ENCODE measurements at places on chromosomes 12 and 14. TPM values are rescaled to one million over a fixed set of nuclear protein-coding genes. Genes with fewer than 3 reads are reported as not detected.

DNA sequence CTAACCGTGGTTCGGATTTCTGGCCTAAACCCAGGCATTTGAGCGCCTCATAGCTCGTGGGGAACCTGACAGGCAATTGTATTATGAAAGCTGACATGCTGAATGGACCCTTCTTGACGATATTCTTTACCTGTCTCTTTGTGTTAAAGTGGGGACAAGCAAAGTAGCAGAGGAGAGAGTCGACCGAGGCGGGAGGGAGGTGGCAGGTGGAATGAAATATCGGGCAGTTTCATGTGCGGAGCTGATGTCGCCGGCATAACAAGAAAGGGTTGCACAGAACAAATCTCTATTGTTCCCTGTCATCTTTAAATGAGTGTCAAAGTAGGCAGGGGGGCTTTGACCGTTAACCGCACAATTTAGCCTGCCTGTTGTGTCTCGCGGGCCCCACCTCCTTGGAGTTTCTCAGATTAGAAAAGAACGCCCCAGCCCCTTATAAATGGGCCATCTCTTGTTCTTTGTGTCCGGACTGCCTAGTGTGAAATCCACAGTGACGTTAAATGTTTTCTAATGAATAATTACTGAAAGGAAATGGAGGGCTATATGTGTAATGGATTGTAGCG, 11.5 kb downstream of the MYO1H start:
- H3K27ac ChIP-seq: no peak overlapping the region
- H3K4me3 ChIP-seq: no peak overlapping the region
- peaks cover 17% of the 10 kb centered on the region for H3K4me1 ChIP-seq
- peaks cover 18% of the 10 kb centered on the region for H3K27me3 ChIP-seq

GRCh38 chr12:39902821-39903220, 203.1 kb downstream of the SLC2A13 start:
- H3K27ac ChIP-seq: no peak overlapping the region
- no peak overlapping the region for H3K4me3 ChIP-seq
- H3K36me3 ChIP-seq: no peaks in the 10 kb centered on the region
- H3K27me3 ChIP-seq: no peaks in the 10 kb centered on the region
- no peak for DNase-seq
- H3K4me1 ChIP-seq: no peaks in the 10 kb centered on the region

GRCh38 chr14:77469067-77469505, 11.2 kb downstream of the AHSA1 start:
- H3K36me3 ChIP-seq: peaks cover 52% of the 10 kb centered on the region
- no peak overlapping the region for H3K27ac ChIP-seq
- H3K4me1 ChIP-seq: no peaks in the 10 kb centered on the region

GRCh38 chr14:36580856-36581831, 1.3 kb downstream of the NKX2-8 start:
- H3K4me1 ChIP-seq: no peaks in the 10 kb centered on the region
- peaks cover 61% of the 10 kb centered on the region for H3K27me3 ChIP-seq
- no peak overlapping the region for H3K4me3 ChIP-seq
- H3K36me3 ChIP-seq: no peaks in the 10 kb centered on the region

- DNase-seq: no peak
- H3K27ac ChIP-seq: no peak overlapping the region
- no peak overlapping the region for H3K4me3 ChIP-seq
- H3K4me1 ChIP-seq: no peaks in the 10 kb centered on the region
- no peaks in the 10 kb centered on the region for H3K27me3 ChIP-seq
Observed at GRCh38 chr12:74725154-74725553, 187.5 kb downstream of the ATXN7L3B start.

The TRIAP1 gene
- 36.8 TPM for total RNA-seq

GRCh38 chr12:65986047-65986446, 144.5 kb downstream of the LLPH start:
- H3K27ac ChIP-seq: no peak overlapping the region
- H3K27me3 ChIP-seq: peaks cover 8% of the 10 kb centered on the region
- H3K4me3 ChIP-seq: no peak overlapping the region

DNA sequence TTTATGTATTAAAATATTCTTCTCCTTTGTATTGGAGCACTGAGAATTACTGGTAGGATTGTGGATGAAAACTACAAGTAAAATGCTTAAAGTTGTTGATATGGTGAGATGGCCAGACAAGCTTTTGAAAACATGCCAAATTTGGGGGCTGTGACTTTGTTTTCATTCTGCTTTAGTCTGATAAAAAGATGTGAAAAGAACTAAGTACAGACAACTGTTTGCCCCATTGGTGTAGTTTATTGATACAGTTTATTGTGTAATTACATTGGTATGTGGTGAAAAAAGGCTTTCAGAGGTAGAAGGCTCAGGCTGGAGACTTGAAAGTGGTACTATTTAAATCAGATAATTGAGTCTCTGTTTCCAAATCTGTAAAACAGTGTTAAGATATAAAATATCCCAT, 746.8 kb downstream of the DIO2 start:
- no peaks in the 10 kb centered on the region for H3K4me1 ChIP-seq
- H3K27me3 ChIP-seq: no peaks in the 10 kb centered on the region
- no peak overlapping the region for H3K4me3 ChIP-seq
- no peaks in the 10 kb centered on the region for H3K36me3 ChIP-seq
- no peak for DNase-seq
- H3K27ac ChIP-seq: no peak overlapping the region

The SLC35E3 gene
- total RNA-seq: 6.3 TPM

GRCh38 chr12:97681612-97682504, 219.3 kb downstream of the RMST start:
- H3K4me3 ChIP-seq: no peak overlapping the region
- peaks cover 3% of the 10 kb centered on the region for H3K4me1 ChIP-seq
- H3K27ac ChIP-seq: no peak overlapping the region
- no peak for DNase-seq
- H3K36me3 ChIP-seq: no peaks in the 10 kb centered on the region

GRCh38 chr14:78592616-78593219, 422.5 kb downstream of the NRXN3 start:
- no peak overlapping the region for H3K4me3 ChIP-seq
- no peaks in the 10 kb centered on the region for H3K27me3 ChIP-seq
- no peak overlapping the region for H3K27ac ChIP-seq
- no peaks in the 10 kb centered on the region for H3K36me3 ChIP-seq
- H3K4me1 ChIP-seq: no peaks in the 10 kb centered on the region

DNA sequence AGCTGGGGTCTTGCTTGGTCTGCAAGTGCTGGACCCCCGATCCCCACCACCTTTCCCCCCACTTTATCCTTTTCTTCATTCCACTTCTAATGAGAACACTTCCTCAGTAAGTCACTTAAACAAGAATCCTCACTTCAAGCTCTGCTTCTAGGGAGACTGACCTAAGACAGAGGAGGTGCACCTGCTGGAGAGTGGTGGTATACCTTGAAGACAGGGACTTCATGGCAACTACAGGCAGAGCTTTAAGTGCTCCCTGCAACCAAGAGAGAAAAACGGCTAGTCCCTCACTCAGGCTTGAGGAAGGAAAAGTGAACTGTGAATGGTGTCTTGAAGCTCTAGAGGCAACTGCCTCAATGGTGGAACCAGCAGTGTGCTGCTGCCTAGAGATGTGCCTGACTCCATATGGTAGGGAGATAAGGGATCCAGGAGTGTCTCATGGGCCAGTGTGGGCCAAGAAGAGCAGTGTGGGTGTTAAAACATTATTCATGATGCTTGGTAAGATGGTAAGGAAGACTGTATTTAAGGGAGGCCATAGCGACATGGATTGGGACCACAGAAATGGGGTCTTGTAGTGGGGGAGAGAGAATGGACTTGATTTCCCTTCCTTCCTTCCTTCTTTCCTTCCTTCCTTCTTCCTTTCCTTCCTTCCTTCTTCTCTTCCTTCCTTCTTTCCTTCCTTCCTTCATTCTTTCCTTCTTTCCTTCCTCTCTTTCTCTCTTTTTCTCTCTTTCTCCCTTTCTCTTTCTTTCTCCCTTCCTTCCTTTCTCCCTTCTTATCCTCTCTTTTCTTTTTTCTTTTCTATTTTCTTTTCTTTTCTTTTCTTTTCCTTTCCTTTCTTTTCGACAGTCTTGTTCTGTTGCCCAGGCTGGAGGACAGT, 96.2 kb upstream of the NAP1L1 start:
- DNase-seq: no peak
- no peak overlapping the region for H3K27ac ChIP-seq
- peaks cover 16% of the 10 kb centered on the region for H3K4me1 ChIP-seq

The MYF5 gene
- total RNA-seq: not detected

- no peak for DNase-seq
- no peak overlapping the region for H3K27ac ChIP-seq
- no peaks in the 10 kb centered on the region for H3K27me3 ChIP-seq
- no peaks in the 10 kb centered on the region for H3K4me1 ChIP-seq
- H3K36me3 ChIP-seq: no peaks in the 10 kb centered on the region
Observed at GRCh38 chr12:42767326-42767954, 177.9 kb upstream of the PRICKLE1 start.

The BCL11B gene
- total RNA-seq: 34.9 TPM

The ABCC9 gene
- total RNA-seq: 0.07 TPM

DNA sequence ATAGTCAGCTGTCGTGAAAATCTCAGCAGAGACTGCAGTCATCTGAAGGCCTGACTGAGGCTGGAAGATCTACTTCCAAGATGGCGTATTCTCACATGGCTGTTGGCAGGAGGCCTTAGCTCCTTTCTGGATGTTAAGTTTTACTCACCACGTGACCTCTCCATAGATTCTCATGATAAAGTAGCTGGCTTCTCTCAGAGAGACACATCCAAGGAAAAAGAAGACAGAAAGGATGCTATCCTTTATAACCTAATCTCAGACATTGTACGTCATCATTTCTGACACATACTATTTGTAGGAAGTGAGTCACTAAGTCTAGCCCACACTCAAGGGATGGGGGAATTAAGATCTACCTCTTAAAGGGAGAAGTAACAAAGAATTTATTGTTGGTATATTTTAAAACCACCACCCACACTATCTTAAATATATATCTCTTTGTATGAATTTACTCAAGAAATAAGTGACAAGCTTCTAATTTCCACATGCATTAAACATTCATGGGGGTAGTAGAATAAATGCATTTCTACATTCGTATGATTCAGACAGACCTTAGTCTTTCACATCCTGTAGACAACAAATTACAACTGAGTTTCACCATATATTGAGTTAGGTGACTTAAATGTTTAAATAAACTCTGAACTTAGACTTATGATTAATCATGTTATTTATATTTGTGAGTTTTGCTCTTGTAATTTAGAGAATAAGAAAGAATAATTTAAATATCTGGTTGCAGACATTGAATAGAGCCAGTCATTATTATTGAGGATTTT, 411.0 kb downstream of the LRIG3 start:
- DNase-seq: no peak
- H3K27ac ChIP-seq: no peak overlapping the region
- H3K27me3 ChIP-seq: no peaks in the 10 kb centered on the region
- H3K4me1 ChIP-seq: no peaks in the 10 kb centered on the region
- H3K36me3 ChIP-seq: no peaks in the 10 kb centered on the region

DNA sequence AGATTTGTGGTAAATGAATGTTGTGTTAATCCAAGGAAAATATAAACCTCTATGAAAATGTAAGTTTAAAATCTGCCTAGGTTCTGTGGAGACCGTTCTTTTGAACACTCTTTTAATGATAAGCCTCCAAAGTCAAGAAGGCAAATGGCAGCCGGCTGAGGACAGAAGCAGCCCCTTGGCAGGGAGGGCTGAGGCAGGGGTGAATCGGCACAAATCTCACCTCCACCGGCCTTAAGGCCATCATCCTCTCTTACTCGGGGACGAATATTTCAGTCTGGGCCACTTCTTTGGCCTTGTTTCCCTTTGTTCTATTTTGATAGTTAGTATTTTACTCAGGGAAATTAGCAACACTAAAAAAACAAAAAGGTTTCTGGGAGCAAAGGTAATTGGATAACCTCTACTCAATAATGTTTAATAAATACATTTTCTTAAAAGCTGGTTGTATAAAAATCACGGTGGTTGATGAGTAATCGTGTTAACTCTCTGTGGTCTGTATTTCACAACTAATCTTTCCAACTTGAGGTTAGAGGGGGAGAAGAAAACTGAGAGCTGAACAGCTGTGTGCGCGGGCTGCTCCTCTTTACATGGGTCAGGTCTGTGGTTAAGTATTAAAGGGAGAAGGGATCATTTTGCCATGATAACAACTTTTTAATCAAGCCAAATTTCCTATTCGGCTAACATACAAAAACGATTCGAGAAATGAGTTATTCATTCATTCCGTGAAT, 18.6 kb downstream of the LGMN start:
- peaks cover 5% of the 10 kb centered on the region for H3K36me3 ChIP-seq
- peaks cover 60% of the 10 kb centered on the region for H3K27me3 ChIP-seq
- no peak overlapping the region for H3K27ac ChIP-seq
- peaks cover 24% of the 10 kb centered on the region for H3K4me1 ChIP-seq
- no peak overlapping the region for H3K4me3 ChIP-seq

DNA sequence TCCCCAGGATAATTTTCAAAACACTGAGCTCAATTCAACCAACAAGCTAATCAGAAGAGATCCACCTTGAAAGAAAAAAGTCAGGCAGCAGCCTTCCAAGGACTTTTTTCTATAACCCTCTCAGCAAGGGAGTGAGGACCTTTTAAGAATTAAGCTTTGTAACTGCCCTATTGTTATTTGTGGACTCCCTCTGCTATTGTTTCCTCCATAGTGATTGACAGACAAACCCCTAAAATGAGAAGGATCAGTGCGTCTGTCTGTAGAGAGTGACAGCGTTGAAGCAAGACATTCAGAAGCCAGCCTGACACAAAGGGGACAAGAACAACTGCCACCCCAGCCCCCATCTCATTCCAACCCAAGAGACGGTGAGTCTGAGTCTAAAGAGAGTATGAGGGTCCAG, 30.3 kb upstream of the BTG1 start:
- H3K4me1 ChIP-seq: peaks cover 9% of the 10 kb centered on the region
- DNase-seq: no peak

- H3K27me3 ChIP-seq: no peaks in the 10 kb centered on the region
- no peak for DNase-seq
- no peaks in the 10 kb centered on the region for H3K36me3 ChIP-seq
Observed at GRCh38 chr14:62505045-62505444, 540.2 kb downstream of the KCNH5 start.

- peaks cover 11% of the 10 kb centered on the region for H3K4me1 ChIP-seq
- H3K36me3 ChIP-seq: no peaks in the 10 kb centered on the region
- H3K27ac ChIP-seq: no peak overlapping the region
- H3K4me3 ChIP-seq: no peak overlapping the region
Observed at GRCh38 chr12:96073346-96074330, 38.3 kb upstream of the LTA4H start.

DNA sequence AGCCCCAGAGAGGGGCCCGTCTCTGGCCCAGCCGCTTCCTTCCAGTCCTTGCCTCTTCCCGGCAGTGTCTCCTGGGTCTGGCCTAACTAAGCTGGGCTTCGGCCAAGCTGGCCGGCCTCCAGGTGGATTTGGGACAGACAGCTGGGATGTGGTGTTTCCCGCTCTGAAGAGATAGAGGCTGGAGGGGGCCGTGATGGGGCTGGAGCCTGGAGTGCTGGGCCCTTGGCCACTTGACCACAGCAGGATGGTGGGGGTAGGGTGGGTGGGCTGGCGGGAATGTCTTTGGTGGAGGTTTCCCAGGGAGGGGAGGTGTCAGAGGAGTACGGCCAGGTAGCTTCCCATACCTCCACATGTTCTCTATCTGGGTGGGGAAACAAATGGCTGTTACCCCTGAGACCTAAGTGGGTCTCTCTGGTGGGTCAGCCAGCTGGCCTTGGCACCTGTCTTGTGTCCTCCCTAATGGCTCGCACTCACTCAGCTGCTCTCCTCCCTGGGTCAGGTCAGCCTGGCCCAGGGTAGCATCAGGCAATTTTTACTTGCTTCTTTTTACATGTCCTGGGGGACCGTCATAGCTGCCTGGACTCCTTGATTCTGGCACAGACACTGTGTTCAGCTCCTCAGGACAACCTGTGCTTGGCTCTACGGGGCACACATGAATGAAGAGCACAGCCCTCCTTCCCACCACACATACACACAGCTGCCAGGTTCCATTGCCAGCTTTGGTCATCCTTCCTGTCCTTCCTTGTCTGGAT, 19.8 kb upstream of the PGF start:
- H3K4me3 ChIP-seq: no peak overlapping the region
- H3K27ac ChIP-seq: no peak overlapping the region
- no peaks in the 10 kb centered on the region for H3K4me1 ChIP-seq
- H3K36me3 ChIP-seq: no peaks in the 10 kb centered on the region
- no peaks in the 10 kb centered on the region for H3K27me3 ChIP-seq
